ENCODE measurements at places on chromosomes 1 and 21.

DNA sequence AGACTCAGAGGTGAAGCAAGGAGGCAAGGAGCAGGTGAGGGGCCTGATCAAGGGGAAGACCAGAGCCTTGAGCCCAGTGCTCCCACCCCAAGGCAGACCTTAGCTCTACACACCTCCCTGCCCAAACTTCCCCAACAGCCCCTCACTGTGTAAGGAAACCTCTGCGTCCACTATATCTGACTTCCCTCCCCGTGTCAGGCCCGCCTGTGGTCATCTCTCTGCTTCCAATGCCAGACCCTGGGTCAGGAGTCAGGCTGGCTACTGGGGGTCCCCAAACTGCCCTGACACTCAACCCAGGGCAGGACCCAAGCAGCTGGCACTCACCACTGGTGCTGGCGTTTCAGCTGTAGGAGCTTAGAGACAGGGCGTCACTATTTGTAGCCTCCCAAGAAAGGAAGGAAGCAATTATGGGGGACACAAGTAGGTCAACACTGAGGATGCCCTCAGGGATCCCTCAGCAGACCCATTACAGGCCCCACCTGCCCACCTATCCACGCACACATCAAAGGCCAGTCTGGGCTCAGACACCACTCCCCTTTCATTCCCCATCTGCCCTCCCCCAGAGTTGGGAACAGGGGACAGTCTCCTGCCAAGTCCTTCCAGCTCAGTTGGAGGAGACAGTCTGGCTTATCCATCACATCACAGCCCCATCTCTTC lies 811 bp upstream of the S100A3 start:
- no peak for DNase-seq

- no peak for DNase-seq
Observed at GRCh38 chr1:207972337-207972736, 61.4 kb upstream of the CD34 start.

DNA sequence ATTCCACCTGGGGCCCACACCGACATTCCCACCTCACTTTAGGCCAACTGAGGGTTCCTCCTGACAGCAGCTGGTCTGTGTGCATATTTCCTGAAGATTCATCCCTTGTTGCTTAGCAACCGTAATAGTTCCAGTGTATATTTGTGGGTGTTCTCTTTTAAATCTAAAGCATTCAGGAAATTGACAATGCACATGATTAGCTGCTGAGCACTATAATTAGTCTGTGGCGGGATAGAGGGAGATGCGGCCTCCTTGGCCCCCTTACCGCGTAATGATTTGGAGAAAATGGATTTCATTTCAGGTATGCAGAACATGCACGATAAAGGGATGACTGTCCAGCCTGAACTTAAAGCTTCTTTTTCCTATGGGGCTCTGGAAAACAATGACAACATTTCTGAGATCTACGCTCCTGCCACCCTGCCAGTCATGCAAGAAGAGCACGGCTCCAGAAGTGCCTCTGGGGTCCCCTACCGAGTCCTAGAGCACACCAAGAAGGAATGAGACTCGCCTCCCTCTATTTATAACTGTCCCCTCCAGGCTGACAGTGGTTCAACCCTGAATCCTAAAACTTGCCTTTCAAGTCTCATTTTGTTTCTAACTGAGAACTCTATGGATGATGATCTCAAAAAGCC lies 33.8 kb upstream of the RCAN3 start:
- no peak for DNase-seq

DNA sequence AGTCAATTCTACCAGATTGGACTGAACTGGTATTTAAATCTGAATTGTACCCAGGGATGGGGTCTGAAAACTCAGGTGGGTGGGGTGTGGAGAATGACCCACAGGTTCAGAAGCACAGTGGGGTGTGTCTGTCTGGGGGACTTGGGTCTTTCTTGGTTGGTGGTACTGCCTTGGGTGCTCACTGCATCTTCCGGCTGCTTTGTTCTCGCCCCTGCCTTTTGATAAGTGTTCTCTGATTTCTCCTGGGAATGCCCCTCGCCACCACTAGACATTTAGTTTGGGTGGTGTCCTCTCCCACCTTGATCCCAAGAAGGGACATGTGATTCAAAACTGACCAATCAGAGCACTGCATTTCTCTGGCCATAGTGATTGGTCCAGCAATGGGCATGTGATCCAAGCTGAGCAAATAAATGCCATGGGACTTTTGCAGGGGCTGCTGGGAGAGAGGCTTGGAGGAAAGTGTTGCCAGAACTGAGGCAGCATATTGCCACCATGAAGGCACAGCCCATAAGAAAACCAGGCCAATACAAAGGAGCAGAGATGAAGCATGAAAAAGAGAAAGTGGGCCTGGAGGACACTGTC lies 270.5 kb downstream of the NPHP4 start:
- DNase-seq, result no peak

DNA sequence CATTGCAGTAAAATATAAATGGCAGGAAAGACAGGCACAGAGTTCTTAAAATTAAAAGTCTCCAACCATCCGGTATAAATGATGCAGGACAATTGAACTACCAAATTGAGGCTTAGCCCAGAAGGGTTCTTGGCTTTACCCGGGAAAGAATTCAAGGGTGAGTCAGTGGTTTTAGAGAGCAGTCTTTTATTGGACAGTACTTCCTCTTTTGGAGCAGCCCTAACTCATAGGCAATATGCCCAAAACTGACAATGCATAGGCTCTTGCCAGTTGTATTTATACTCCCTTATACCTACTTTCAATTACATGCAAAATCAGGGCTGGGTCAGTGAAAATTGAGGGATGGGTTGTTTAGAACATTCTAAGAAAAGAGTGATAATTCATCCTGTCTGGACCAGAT lies 1628.9 kb upstream of the PRMT6 start:
- no peak for DNase-seq

GRCh38 chr1:90443354-90443753 lies 273.7 kb downstream of the BARHL2 start:
- no peak for DNase-seq
